ENCODE measurements at places on chromosomes 16 and 17.

- no peak for DNase-seq
Measured at GRCh38 chr17:19343256-19343630, 19.3 kb downstream of the B9D1 start.

- DNase-seq, result no peak
Measured at GRCh38 chr17:63842173-63842539, 329 bp downstream of the SMARCD2 start.

DNA sequence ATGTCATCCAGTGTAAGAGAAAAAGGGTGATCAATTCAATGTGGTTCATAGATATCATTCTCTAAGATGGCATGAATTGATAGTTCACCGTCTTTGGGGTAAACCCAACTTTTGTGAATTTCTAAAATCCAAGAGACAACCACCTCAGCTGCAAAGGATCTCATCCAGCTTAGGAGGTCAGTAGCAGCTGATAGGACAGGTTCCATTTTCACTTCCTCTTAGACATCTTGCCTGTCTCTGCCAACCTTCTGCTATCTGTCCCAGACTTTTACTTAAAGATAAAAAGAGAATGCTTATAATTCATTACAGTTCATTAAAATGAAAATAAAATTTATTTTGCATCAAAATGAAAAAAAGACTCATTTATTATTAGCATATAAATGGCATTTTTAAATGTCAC is 468.2 kb downstream of the XYLT1 start:
- no peak for DNase-seq

DNA sequence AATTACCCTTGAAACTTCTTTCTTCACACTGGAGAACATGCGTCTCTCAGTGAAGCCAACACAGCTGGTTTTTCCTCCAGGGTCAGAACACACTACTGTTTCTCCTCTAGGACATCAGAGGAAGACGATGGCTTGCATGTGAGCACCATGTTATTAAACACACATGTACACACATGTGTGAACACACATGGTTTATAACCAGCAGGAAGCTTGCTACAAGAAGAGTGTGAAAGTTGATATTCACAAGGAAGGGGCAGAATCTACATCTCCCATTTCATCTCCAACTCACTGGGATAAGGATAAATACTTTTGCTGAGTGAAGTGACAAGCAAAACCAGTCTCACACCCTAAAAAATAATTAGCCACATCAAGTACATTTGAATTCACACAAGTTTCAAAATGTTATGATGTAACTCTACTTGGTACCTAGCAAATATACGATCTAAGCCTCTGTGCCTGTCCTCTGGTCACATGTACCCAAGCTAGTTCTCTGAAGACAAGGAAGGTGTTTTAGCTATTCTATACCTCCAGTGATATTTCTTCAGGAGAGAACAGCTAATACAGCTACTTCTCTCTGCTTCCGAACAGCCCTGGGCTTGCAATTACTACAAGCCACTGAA is 127.7 kb downstream of the PARN start:
- DNase-seq, result peak; percentile 23

- no peak for DNase-seq
Measured at GRCh38 chr16:25481636-25482035, 210.1 kb upstream of the HS3ST4 start.

Data from GM12865 (cell line).